Esophagus squamous epithelium (tissue), 5 donors: ENCODE measurements at places on chromosomes 6 and 20. TPM values are rescaled to one million over a fixed set of nuclear protein-coding genes. Genes with fewer than 3 reads are reported as not detected.

The PRR18 gene
- not detected for total RNA-seq

The EPHA7 gene
- 0.11 TPM for total RNA-seq

DNA sequence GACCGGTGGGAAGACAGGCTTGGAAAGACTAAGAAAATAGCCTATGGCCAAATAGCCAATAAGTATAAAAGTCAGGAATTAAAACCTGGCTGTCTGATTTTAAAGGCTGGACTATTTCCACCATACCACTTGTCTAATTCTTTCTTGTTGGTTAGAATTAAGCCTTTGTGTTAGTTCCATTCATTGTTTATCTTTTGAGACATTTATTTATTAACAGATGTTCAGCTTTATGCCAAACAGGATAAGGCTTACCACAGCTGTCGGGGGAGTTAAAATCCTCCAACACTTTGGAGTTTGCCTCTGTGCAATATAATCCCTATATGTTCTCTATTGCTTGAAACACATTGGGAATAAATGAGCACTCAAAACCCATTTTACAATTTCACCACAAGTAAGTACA, 208.3 kb downstream of the TMEM200A start:
- H3K4me1 ChIP-seq = no peaks in the 10 kb centered on the region
- no peak overlapping the region for H3K4me3 ChIP-seq
- no peak for DNase-seq
- no peaks in the 10 kb centered on the region for H3K27me3 ChIP-seq

The RBL1 gene
- 12.4 TPM for total RNA-seq

DNA sequence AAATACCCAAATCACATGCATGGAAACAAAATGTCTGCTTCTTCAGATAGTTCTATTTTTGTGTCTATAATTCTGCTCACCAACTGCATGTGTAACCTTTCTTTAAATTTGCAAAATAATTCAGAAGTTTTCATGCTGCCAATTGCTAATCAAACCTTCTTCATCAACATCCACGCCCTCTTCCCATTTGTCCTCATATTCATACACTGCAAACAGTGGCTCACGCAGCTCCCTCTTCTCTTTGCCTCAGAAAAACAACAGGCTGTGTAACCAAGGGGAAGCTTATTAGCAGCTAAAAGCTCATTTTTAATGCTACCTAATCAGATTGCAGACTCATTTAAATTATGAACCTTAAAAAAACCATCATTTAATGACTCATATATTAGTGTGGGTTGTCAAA, 555.0 kb upstream of the EPHA7 start:
- DNase-seq = no peak
- H3K27me3 ChIP-seq = no peaks in the 10 kb centered on the region
- H3K4me3 ChIP-seq = no peak overlapping the region
- no peak overlapping the region for H3K27ac ChIP-seq

GRCh38 chr20:25285856-25286798, 38.2 kb downstream of the PYGB start:
- H3K4me3 ChIP-seq = no peak overlapping the region
- no peaks in the 10 kb centered on the region for H3K27me3 ChIP-seq
- no peak for DNase-seq
- no peak overlapping the region for H3K27ac ChIP-seq
- H3K4me1 ChIP-seq = no peaks in the 10 kb centered on the region
